ENCODE measurements at places on chromosomes 16 and 17.

- no peak for DNase-seq
Measured at GRCh38 chr17:52027081-52027480, 131.4 kb downstream of the CA10 start.

- no peak for DNase-seq
Measured at GRCh38 chr17:36855459-36855858, 81.8 kb upstream of the LHX1 start.

DNA sequence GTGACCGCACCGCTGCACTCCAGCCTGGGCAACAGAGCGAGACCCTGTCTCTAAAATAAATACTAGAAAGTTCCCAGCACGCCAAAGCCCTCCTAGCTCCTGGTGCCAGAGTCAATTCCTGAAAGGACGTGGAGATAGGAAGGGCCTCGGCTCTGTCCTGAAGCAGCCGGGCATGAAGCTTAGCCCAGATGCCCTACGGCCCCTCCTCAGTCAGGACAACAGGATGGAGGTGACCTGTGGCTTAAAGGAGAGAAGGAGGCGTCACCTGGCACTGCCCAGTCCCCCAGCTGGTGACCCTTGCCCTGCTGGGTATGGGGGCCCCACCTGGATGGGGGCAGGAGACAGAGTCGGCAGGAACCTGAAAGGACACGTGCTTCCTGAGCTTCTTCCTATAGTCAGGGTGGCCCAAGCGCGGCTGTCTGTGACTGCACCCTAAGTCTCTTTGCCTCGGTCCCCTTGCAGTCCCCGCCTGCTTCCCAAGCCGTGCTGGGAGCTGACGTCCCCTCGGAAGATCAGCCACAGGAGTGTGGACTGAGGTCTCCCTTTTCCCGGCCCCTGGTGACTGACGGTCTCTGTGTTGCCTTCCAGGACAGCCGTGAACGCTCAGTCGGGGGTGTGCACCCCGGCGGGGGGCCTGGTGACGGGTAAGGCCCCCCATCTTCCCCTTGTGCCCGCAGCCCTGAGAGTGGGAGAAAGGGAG, 14.9 kb upstream of the RNF213 start:
- DNase-seq, result no peak

DNA sequence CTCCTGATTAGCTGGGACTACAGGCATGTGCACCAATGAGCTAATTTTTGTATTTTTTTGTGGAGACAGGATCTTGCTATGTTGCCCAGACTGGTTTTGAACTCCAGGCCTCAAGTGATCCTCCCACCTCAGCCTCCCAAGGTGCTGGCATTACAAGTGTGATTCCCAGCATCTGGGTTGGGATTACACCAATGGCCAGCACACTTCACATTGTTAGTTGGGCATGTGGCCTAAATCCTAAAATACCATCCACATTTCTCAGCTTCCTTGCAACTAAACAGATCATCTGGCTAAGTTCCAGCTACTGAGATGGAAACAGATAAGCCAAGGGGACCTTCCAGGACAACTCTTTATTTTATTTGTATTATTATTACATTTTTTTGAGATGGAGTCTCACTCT, 9.9 kb downstream of the RABEP2 start:
- no peak for DNase-seq

DNA sequence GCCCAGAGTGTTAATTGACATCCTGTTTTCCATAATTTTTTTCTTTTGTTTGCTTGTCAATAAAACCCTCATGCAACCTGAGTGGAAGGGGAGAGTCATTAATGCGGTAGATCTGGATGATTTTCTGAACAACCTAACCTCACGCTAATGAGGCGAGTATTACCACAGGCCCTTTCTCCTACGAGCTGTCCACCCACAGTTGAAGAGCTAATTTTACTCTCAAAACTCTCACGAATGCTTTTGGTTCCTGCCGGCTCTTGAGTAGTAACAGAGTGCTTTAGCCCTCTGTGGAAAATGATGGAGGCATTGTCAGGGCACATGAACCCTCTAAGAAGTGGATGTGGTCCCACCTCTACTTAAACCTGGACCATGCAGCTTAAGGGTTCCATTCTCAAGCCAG, 491.3 kb upstream of the RBFOX1 start:
- no peak for DNase-seq

DNA sequence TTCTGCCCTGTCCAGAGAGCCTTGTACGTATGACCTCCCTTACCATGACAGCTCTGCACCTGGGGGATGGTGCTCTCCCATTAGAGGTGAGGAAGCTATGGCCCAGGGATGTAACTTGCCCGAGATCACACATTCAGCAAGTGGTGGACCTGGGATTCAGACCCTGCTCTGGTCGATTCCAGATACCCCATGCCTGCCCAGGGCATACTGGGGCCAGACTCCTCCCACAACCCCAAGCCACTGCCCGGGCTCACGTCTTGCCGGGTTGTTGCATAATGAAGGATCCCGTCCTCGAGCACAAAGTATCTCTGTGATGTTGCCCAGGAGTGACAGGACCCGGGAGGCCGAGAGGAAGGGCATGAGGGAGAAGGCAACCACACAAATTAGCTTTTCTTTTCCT, 2.1 kb downstream of the OSBPL7 start:
- DNase-seq, result no peak
